ENCODE measurements at places on chromosomes 2 and 18.

- DNase-seq = no peak
These were observed 2.2 kb upstream of the IL1RN start for GRCh38 chr2:113124984-113125855.

DNA sequence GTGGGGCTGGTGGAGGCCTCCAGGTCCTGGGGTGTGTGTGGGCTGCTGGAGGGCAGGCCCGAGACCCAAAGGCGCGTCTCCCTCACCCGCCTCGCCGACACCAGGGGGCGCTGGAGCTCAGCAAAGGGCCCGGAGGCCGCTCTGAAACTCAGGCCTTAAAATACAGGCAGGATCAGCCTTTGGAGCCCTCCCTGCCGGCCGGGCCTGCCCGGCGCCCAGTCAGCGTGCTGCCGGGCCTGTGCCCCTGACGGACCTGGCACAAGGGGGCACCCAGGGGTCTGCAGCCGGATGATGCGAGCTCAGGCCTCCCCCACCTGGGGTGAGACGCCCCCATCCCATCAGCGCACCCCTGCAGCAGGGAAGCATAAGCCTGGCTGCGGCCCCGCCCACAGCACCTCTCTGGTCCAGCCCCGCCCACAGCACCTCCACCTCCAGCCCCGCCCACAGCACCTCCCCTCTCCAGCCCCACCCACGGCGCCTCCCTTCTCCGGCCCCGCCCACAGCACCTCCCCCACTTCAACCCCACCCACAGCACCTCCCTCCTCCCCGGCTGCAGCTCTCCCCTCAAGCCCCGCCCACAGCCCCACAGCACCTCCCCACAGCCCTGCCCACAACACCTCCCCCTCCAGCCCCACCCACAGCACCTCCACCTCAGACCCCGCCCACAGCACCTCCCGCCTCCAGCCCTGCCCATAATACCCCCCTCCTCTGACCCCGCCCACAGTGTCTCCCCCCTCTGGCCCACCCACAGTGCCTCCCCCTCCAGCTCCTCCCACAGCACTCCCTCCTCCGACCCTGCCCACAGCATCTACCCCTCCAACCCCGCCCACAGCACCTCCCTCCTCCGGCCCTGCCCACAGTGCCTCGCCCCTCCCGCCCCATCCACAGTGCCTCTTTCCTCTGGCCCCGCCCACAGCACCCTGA lies 92.8 kb upstream of the OTOS start:
- peak; percentile 93 for DNase-seq

DNA sequence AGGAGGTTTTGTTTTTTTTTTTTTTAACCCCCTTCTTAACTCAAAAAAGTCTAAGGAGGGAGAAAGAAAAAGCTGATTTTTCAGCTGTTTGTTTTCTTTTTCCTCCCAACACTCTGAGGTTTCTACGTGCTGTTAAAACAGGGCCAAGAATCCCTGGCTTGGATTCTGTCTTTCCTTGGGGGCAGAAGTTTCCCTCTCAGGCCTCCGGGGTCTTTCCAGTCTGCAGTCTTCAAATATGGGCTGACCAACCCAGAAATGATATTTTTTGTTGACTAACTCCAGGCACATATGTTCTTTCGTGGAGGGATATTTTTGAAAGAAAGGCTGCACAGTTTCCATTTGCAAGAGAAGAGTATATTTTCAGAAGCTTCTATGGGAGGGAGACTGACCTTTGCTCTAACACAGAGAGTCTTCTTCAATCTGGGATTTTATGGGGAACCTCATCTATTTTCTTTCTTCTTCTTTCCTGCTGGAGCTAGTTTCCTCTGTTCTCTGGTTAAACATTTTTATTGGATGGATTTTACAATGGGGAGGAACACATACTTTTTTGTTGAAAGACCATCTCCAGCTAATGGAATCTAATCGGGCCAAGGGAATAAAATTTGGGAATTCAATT lies 93.3 kb upstream of the SPRED2 start:
- no peak for DNase-seq

- DNase-seq = no peak
These were observed 58.1 kb downstream of the CYP1B1 start for GRCh38 chr2:38017836-38018235.

DNA sequence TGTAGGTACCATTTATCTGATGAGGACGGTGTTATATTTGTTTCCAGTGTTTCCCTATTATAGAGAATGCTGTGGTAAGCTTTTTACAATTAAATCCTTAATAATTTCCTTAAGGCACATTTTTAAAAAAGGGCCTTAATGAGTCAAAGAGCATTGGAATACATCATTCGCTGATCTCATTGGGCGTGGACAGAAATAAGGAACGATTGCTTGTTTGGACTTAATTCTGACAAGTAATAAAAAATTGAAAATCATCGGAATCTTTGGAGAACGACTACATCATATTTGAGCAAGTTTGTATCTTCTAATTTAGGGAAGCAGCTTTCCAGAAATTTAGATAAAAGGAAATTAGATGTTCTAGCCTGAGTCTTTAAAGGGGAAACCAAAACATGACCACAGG lies 11.3 kb downstream of the AGPS start:
- DNase-seq = no peak

All from mesenteric fat pad (tissue), 1 donor.